Activated CD4-positive, alpha-beta T cell treated with anti-CD3 and anti-CD28 coated beads, Interleukin-10, Interleukin-2, amounts not matched to agents 100 ng/mL and 50 ng/mL, durations not matched to agents 16 hours and 8 hours (primary cell): ENCODE measurements at places on chromosomes 1 and 21.

DNA sequence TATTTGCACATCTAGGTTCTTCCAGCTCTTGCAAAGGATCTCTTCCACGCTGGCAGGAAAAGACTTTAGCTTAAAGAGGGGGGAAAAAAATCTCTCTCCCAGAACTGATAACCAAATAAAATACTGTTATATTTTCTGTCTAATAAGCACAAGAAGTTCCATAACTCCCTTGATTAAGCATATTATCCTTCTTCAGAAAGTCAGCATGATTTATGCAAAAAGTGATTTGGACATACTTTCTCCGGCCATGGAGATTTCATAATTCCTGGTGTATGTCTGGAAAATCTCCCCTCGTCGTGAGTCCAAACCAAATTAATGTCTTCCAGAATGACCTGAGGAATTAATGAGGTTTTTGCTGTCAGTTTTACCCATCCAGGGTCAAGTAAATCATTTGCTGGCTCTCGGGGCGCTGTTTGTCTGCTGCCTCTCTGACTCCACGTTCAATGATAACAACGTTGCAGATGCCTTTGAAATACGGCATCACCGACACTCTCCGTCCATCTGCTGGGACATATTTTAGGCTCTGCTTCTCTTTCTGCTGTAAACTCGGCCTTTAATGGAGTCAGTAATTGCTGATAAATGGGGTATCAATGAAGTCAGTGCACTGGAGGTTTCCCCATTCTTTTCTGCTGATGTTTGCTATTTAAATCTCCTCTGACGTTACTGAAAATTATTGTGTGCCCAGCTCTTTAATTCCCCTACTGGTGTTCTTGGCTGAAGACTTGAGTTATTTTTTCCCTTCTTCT, 112.9 kb downstream of the HLX start:
- no peak for DNase-seq

GRCh38 chr1:221336126-221336525, 405.8 kb downstream of the DUSP10 start:
- no peak for DNase-seq

DNA sequence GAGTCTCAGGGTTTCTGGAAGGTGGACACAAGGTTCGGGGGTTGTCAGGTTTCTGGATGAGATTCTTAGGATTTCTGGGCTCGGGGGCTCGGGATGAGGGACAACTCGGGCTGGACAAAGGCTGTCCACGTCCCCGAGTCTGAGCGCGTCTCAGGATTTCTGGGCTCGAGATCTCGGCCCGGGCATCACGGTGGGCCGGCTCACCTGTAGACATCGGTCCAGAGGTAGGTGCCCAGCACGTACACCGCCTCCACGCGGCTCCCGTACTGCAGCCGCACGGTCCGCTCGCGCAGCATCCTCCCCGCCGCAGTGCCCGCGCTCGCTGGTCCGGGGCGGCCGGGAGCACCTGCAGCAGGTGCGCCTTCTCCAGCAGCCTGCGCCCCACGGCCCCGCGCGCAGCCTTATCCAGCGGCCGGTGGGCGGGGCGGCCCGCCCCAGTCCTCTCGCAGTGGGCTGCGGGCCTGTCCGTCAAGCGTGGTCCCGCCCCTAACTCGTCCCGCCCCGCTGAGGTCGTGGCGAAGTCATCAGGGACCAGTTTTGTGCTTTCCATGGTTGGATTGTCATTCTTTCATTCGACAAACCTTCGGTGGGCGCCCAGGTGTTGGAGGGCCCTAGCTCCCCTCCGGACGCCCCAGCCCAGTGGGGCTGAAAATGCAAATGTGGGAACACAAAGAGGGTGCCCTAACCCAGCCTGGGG, at the start of gene PADI2:
Gene PADI2, minus strand, starts transcription at position 376 of the 697 bp plus-strand sequence. Its CDS starts 80 bp downstream, at position 296.
- DNase-seq = peak; percentile 58

DNA sequence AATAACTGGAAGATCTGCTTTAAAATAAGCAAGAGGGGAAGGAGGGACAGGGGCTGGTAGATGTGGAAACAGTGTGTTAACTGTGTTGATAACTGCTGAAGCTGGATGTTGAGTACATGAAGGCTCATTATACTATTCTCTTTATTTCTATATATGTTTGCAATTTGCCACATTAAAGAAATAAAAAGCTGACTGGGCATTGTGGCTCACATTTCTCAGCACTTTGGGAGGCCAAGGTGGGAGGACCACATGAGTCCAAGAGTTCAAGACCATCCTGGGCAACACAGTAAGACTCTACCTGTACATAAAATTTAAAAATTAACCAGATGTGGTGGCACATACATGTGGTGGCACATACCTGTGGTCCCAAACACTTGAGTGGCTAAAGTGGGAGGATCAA, 6.7 kb downstream of the ASH1L start:
- DNase-seq = no peak

GRCh38 chr1:77832901-77833300, 53.5 kb downstream of the MIGA1 start:
- no peak for DNase-seq

GRCh38 chr1:91700332-91700731, 185.6 kb downstream of the TGFBR3 start:
- DNase-seq = no peak

GRCh38 chr1:81044708-81045107, 756.0 kb upstream of the ADGRL2 start:
- no peak for DNase-seq

GRCh38 chr1:115912116-115912515, 64.2 kb upstream of the SLC22A15 start:
- no peak for DNase-seq
